ENCODE measurements at places on chromosomes 4 and X.

DNA sequence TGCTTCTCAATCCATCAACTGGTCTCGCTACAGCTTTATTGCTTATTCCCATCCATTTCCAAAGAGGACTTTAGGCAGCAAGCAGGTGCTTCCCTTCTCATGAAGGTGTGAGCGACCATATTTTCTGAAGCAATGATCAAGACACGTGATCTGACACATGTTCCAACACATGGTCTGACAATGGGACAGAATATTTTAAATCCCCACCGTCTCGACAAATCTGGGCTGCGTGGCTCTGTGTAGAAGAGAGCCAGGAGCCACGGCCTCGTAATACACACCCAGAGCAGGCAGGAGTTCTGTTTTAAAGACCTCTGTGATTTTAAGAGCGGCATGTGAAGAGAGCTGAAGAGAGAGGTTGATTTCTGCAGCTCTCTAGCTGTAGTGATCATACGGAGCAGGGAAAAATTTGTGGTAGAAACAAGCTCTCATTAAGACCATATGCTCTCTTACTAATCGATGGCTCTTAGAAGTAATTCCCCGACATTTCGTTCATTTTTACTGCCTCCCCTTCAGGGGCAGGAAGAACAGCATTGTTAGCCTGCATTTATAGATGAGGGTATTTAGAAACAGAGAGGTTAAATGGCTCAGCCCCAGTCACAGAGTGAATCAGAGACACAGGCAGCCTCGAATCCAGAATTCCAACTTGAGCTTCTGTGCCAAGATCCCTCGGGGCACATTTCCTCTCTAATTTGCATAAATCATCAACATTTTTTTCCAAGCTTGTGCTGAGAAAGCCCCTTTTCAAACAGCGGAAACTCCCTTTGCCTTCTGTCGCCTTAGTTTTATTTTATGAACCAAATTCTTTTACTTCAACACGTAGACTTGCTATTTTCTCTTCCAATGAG lies 91.0 kb upstream of the BCOR start:
- no peak for DNase-seq

DNA sequence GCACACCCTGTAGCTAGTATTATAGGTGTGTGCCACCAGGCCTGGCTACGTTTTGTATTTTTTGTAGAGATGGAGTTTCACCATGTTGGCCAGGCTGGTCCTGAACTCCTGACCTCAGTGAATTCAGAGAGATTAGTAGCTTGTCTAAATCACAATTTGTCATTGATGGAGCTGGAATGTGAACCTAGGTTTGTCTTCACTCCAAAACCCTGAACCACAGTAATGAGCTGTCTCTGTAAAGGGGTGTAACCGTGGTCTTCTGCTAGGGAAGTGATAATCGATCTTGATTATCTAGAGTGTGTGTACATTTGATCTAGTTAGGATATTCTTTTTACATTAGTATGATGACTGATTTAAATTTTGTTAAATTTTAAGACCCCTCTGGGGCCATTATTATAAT lies 8.3 kb downstream of the ARHGAP10 start:
- no peak for DNase-seq

GRCh38 chr4:40986375-40986774 lies 228.0 kb downstream of the APBB2 start:
- no peak for DNase-seq

DNA sequence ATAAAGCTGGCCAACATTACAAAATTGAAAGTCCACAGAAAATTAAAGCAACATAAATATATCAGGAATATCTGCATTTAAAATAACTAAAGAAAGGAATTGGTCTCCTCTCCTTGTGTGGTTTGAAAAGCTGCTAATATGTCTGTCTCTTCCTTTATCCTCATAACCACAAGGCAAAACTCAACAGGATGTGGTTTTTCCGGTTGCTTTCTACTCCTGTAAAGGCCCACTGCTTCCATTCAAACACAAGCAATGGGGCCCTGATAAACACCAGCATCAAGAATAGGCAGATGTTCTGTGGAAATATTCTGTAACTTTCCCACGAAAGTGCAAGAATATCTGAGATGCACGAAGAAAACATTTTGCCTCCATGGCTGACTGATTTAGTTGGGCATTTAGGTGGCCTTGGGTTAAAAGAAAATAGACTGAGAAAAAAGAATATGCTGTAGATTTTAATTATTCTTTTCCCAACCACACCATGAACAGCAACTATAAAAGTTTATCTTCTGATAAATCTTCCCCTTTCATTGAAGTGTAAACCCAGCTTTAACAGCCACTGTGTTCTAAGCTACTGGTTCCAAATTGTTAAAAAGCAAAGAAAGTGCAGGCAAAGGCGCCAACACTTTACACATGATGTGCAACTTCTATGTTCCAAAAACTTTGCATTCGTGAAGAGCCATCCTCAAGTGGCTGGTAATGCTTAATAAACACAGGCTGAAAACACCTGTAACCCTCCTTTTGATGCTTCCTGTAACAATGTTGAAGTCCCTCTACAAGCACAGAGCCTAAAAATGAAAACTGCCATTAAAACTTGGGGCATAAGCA lies 50.5 kb upstream of the NDST3 start:
- DNase-seq, result no peak

DNA sequence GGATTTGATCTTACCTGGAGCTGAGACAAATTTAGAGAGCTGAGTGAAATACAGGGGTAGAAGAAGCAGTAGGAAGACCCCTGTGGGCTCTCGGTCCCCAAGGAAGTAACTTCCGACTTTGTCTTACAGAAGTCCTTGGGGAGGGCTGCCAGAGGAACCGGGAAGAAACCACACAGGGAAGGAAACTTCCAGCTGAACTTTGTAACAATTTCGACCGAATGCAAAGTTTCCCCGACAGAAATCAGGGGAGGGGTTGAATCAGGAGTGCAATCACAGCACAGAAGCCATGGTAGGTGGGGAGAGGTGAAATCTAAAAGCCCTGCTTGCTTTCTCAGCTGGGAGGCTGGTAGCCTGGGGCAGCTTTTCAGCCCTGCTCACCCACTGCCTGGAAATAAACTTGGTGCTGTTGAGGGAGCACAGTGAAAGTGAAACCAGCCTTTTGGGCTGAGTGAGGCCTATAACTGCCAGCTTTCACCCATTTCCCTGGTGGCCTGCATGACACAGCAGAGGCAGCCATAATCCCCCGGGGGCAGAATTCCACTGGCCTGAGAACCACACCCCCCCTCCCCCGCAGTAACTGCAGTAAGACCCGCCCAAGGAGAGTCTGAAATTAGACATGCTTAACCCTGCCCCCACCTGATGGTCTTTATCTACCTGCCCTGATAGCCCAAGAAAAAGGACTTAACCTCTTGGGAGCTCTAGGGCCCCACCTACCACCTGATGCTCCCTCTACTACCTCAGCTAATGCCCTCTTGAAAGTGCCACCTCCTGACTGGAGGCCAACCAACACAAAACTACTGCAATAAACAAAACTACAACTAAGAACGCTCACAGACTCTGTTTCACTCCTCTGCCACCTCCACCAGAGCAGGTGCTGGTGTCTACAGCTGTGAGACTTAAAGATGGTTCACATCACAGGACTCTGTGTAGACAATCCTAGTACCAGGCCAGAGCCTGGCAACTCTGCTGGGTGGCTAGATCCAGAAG lies 248.2 kb downstream of the PARM1 start:
- no peak for DNase-seq

- DNase-seq, result no peak
Measured at GRCh38 chr4:177386278-177386815, 55.9 kb downstream of the AGA start.

DNA sequence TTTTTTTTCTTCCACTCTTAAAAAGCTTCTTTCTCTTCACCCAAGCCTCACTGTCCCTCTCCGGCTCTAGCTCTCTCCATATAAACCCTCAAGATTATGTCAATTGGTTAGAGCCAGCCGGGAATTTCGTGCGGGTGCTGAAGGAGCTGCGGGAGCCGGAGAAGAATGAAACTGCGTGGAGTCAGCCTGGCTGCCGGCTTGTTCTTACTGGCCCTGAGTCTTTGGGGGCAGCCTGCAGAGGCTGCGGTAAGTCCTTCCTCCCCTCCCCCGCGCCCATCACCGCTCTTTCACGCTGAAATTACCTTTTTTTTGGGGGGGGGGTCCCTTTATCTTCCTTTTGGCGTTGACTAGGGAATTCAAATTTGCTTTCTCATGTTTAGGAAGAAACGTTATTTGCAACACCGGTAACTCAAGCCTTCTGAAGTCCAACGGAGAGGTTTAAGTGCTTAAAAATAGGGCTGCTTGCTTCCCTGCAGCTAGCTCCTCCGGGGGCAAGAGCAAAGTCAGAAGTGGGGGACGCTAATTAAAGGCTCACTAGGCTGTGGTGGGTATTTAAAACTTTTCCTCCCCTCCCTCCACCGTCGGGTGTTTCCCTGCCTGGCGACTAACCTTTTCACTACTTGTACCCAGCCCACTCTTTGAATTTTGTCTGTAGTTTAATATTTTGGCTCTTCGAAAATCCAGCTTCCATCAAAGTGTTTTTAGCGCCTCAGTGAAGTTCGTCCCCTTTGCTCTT lies 491 bp downstream of the COL4A5 start:
- no peak for DNase-seq

GRCh38 chrX:9897761-9898161 lies 69.4 kb upstream of the CLDN34 start:
- no peak for DNase-seq

DNA sequence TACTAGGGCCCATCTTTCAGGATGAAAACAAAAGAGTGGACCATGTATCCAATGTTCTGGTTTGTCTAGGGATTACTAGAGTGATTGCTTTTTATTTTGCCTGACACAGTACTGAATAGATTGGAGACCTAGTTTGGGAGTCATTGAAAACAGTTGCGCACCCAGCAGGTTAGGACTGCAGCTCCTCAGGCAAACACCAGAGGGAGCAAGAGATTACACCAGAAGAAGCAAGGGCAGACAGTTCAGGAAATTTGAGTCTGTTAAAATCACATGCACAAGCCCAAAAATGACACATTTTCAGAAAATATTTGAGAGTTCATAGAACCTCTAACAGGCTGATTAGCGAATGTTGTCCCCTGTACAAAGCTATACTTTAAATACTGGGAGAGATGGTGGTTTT lies 55.6 kb downstream of the CYLC1 start:
- no peak for DNase-seq

GRCh38 chr4:121122661-121123060 lies 41.5 kb downstream of the TNIP3 start:
- no peak for DNase-seq

DNA sequence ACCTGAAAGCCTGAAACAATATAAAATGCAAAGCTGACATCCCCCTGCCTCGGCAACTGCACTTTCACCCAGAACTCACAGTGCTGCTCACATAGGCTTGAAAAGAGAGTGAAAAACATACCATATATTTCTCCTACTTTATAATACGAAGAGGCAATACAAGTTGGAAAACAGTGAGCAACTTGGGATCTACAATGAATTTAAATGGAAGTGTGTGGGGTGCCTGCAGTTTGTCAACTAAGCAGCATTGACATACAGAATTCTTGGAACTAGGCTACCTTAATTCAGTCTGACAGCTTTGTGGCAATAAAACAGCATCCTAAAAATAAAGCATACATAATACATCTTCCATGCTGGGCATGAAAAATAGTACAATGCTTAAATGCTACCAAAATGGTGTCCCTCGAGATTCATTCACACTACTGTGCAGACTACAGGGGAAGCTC lies 8.0 kb downstream of the GASK1B start:
- no peak for DNase-seq

DNA sequence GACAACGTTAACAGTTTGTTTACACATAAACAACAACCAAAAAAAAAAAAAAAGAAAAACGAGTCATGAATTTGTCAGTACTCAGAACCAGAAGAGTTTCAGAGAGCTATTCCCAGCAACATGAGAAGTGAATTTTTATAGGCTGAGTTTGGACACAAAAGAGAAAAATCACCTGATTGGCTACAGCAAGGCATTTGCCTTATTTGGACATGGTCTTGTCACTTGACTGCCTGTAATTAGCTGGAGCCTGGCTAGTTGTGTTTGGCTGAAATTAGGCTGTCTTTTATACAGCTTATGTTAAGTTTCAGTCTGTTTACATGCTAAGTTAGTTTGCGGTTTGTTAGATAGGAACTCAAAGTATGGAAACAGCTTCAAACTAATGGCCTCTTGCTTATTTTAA lies 880 bp upstream of the TEX13A start:
- no peak for DNase-seq

- DNase-seq, result no peak
Measured at GRCh38 chr4:22191565-22191964, 243.0 kb upstream of the KCNIP4 start.

DNA sequence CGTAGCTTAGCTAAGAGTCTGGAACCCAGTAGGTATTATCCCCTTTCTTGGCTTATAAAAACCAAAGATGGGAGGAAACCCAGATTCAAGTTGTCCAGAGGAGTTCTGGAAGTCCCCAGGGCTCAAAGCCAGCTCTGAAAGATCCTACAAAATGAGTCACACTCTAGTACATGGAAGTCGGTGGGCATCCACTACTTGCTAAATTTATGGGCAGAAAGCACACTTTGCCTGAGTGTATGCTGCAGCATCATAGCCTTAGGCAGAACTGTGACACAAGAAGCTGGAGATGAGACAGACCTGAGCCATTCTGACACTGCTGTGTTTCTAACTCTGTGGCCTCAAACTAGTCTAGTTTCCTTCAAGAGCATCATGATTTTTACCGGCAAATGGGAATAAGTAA lies 429.3 kb downstream of the AFF2 start:
- no peak for DNase-seq

GRCh38 chr4:109007976-109008375 lies 245.1 kb upstream of the ETNPPL start:
- DNase-seq, result no peak

Measured in activated T-cell treated with anti-CD3 and anti-CD28 coated beads for 1 hour (primary cell).